ENCODE measurements at places on chromosomes 12 and 14.

GRCh38 chr14:72751276-72752033, 142.4 kb downstream of the DPF3 start:
- DNase-seq, result no peak

- DNase-seq, result no peak
Measured at GRCh38 chr12:96404696-96405095, 4.5 kb upstream of the CDK17 start.

GRCh38 chr12:94615260-94616181, 34.8 kb downstream of the TMCC3 start:
- no peak for DNase-seq

GRCh38 chr12:88625356-88625755, 45.1 kb upstream of the KITLG start:
- no peak for DNase-seq

- DNase-seq, result no peak
Measured at GRCh38 chr12:47981496-47982260, 18.3 kb downstream of the TMEM106C start.

- DNase-seq, result no peak
Measured at GRCh38 chr14:69715725-69716477, 51.0 kb upstream of the SRSF5 start.

- no peak for DNase-seq
Measured at GRCh38 chr14:24937300-24937699, 112.6 kb downstream of the STXBP6 start.

- no peak for DNase-seq
Measured at GRCh38 chr14:98182393-98183055, 1089.5 kb downstream of the BCL11B start.

DNA sequence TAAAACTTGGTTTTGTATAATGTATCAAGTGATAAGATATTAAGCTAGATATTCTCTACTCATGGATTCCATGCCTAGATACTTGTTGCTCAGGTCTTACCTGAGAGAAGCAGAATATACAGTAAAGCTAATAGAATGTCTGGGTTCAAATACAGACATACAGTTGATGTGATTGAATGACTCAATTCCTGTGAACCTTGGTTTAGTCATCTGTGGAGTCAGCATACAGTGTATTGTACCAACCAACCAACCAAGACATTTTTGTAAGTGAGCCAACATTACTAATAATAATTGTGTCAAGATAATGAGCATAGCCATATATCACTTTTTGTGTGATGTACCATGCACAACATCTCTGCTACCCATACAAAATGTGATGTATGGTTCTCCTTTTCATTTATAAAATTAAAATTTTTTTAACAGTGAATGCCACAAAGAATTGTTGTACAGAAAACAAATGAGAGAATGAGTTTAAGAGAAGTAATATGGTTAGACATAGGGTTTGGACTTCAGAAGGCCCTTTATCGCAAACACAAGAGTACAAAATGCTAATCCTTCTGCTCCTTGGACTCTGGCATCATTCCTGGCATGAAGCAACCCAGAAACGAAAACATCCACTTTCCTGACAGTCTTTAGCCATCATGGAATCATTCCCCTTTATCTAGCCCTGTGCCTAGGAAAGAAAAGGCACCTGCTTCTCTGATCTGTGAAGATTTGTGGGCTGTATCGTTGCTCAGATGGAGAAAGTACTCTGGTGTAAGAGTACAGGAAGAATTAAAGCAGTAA, 977.2 kb upstream of the USP15 start:
- DNase-seq, result no peak

- DNase-seq, result no peak
Measured at GRCh38 chr12:111219440-111219839, 149.5 kb downstream of the PHETA1 start.

Data from activated CD4-positive, alpha-beta T cell treated with anti-CD3 and anti-CD28 coated beads, Interleukin-2, amount 50 U/mL, for 24 hours (primary cell).